ENCODE measurements at places on chromosomes 6 and 20.

DNA sequence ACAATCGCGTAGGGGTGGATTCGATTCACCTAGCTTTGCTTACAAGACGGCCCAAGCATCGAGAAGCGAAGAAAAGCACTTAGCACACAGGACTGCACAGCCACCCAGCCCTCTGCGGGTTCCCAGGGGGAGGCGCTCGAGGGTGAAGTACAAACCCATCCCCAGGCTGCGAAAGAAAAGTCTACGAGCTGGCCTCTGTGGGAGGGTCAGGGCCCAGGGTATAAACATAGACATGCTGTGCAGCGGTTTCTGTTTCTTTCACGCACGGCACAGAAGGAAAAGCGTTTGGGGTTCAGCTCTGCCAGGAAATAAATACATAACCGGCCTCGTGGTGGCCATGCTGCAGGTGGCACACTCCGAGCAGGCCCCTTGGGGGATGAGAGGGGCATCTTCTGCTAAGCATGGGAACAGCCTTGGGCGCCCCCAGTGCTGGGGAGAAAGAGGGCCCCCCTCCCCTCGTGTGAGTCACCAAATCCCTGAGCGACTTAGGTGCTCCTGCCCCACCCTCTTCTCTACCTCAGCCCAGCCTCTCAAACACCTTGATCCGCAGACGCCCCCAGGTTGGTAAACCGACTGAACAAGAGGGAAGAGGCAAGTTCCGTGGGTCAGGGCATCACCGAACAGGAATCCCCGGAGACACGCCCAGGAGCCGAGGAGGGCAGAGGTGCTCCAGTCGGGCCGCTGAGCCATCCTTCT lies 91.6 kb upstream of the RIPOR2 start:
- DNase-seq: no peak

DNA sequence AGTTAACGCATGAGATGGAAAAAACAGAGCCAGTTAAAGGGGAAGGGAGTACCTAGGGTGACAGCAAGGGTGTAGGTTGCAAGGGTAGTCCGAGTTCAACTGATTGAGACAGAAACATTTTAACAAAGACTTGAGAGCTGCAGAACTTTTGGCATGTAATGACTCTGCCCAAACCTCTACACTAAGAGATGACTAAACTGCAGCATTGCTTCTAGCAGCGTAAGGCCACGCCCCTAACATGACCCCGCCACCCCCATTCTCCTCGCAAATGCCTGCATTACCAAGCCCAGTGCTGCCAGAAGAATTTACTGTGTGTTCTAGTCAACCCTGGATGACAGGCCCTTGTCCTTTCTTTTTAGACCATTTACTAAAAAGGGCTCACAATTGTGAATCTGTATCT lies 6.3 kb upstream of the HINT3 start:
- no peak for DNase-seq

DNA sequence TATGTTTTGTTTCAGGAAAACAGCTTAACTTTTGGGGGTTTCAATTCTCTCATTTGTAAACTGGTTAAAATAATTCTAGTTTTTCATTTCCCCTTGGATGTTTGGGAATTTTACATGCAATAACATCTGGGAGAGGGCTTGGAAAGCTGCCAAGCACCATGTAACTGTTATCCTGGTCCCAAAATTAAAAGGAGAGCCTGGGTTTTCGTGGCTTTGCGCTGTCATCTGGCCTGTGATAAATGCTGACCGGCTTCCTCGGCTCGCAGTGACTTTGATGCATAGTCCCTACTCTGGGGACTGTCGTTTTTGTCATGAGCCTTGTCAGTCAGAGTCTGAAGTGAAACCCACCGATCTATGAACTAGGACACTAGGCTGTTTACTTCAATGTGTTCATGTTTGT lies 12.2 kb downstream of the SLC35F1 start:
- no peak for DNase-seq

- DNase-seq: no peak
These were observed 88.2 kb upstream of the NAA20 start for GRCh38 chr20:19929012-19929360.

- no peak for DNase-seq
These were observed 396.1 kb upstream of the SULF2 start for GRCh38 chr20:48181261-48181935.

Measured in muscle of back (tissue), 13 donors.